Thyroid gland (tissue), 4 donors: ENCODE measurements at places on chromosomes 2 and 18. TPM values are rescaled to one million over a fixed set of nuclear protein-coding genes. Genes with fewer than 3 reads are reported as not detected.

DNA sequence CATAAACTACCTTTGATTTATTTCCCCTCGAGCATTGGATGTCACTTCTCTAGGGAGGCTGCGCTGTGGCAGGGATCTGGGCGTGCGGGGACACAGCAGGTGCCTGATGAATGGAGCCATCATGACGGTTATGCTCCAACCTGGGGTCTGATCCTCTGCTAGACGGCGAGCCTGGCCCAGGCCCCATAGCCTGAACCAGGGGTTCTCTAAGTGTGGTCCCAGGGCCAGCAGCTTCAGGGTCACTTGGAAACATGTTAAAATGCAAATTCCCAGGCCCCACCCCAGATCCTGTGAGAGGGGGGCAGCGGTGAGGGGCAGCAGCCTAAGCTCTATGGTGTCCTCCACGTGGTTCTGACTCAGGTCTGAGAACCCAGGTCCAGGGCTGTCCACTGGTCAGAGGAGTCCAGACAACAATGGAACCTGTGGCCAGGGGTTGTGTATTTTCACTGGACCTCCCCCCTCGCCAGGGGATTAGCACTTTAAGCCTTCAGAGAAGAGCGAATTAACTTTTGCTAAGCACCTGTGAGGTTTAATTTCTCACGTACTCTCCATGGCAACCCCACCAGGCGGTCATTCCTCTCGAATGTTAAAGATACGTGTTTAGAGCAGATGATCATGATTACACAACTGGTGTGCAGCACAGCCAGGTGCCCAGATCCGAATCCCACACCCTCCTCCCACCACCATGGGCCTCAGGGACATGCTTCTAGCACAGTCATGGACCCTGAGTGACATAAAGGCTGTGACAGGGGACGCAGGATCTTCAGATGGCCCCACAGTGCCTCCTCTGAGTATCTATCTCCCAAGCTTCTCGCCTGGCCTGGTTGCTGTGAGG lies 1.6 kb upstream of the ARHGEF4 start:
- DNase-seq: no peak

Gene TMEM169
- total RNA-seq: 1.9 TPM

GRCh38 chr2:20577495-20578235 lies 73.2 kb downstream of the HS1BP3 start:
- DNase-seq: peak; percentile 91

GRCh38 chr2:233373316-233373715 lies 19.0 kb downstream of the DGKD start:
- DNase-seq: no peak

DNA sequence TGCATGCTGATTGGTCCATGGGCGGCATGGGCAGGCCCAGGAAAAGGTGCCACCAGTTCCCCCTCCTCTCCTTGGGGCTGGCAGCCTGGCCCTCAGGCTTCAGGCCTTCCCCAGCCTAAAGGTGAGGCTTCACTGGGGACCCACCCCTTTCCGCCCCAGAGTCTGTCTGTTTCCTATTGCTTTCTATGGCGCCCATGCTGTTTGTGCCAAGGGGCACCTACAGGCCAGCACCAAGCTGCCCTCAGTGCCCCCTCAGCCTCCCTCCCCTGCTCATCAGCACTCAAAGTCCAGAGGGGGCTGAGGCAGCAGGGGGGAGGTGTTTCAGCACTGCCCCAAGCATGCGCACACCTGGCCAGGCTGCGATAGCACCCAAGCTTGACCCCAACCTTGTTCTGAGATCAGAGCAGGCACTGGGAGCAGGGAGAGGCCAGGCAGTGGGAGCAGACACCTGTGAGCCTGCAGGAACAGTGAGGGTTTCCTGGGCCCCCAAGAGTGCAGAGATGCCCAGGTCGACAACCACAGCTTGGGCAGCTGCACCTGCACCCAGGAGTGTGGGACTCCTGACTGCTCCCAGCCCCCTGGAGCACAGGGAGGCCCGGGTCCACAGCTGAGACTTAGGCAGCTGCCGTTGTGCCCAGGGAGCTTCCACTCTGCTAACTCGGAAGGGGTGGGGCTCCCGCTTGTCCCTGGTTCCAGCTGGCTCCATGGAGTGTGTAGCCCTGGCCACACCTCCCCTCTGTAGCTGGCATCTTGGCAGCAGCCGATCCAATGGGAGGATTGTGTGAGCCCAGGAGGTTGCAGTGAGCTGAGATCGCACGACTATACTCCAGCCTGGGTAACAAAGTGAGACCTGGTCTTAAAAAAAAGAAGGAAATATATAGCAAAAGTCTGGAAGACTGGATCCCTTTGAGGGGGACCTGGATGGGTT lies 69.1 kb downstream of the NCAPH start:
- DNase-seq: peak; percentile 54

DNA sequence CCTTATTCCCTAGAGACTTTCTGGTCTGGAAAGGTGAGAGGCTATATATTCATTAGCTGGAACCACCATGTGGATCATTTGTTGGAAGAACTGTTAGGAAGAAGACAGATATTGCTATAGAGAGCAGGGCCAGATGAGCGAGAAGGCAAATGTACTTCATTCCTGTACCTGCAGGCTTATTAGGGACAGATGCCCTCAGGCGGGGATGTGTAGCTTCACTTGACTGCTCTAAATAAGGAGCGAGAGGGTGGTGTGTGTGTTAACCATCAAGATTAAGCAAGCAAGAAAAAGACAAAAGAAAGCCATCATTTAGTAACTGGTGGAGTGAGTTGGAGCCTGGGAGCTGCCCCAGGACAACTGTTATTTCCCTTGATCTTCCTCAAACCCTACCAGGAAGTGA lies 36.4 kb downstream of the NEDD4L start:
- no peak for DNase-seq

Gene GAREM1
- total RNA-seq: 5.2 TPM

DNA sequence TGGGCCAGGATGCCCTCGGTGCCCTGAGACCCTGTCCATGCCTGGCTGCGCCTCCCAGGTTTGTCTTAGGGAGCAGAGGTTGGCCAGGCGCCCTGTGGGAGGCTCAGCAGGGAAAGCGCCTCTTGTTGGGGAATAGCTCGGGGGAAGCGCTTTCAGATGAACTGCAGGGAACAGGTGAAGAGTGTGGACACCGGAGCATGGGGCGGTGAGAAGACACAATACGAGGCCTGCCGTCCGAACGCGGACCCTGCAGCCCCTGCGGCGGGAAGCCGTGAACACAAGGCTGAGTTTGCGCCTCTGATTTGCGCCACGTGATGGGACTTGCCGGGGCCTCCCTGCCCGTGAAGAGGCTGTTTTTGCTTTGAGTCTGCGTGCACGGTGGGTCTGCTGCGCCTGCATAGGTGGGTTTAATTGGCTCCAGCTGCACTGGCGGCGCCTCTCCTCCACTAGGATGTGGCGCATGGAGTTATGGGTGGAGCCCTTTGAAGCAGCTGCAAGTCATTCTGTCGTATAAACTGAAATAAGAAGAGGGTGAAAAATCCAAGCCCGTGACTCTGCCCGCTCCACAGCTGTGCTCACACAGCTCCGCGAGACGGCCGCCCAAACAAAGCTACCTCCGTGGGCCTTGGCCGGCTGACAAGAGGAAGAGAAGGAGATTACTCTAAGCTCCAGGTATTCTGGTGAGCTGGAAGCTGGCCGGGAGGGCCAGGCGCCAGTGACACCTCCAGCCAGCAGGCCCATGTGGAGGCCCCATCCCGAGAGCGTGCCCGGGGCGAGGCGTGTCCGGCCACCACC lies 103.5 kb upstream of the CTDP1 start:
- DNase-seq: peak; percentile 97
